M059J (cell line): ENCODE measurements at places on chromosomes 3 and 15.
A peak's percentile ranks its signal among the peaks of the same experiment; 100 is the strongest.

DNA sequence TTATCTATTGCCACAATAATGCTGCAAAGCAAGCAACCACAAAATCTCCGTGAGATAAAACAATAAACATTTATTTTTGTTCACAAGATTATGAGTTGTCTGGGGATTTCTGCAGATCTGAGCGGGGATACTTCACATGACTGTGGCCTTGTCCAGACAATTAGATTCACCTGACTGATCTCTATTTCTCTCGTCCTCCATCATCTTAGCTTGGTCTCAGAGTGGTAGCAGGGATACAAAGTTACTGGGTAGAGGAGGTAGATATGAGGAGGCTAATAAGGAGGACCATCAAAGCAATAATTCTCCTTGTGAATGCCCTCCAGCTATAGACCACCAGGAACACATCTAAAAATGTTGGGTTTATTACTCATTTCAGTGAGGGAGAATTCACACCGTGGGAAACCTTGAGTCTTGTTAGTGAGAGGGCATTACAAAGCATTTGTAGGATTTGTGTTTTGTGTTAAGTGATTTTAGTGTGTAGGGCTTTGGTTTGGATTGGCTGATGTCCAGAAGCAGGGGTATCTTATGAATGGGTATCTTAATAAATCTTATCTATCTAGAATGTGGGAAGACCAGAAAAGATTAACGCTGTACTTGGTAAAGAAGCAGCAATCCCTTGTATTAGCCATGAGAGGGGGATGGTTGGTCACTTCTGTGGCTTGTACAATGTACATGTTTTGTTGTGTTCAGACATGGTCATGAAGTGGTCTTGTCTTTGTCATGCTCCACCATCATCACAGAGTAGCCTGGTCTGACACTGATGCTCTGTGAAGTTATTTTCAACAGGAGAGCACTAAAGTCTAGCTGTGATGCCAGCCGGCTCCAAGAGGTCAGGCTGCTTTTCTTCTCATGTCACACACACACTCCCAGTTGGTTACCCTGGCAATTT lies 287.6 kb upstream of the STT3B start:
- no peak for DNase-seq

- no peak for DNase-seq
These were observed 514.5 kb downstream of the ROBO1 start for GRCh38 chr3:79253271-79253670.

- peak; percentile 63 for DNase-seq
These were observed 255.7 kb downstream of the MBNL1 start for GRCh38 chr3:152524198-152525140.

DNA sequence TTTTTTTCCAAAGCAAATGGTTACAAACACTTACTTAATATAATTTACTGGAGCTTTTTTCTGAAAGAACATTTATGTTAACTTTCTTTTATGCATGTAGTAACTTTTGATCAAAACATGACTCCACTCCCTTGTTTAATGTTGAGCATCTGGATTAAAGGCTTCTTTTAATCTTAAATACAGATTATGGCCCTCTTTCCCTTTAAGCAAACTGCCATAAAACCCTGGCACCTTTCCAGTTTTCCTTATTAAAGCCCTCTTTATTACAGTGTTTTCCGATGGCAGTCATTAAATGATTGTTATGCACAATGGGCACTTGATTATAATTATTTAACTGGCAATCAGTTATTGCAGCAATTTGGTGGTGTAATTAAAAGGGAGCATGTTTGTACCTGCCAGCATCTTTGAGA lies 167.0 kb downstream of the VGLL4 start:
- no peak for DNase-seq

DNA sequence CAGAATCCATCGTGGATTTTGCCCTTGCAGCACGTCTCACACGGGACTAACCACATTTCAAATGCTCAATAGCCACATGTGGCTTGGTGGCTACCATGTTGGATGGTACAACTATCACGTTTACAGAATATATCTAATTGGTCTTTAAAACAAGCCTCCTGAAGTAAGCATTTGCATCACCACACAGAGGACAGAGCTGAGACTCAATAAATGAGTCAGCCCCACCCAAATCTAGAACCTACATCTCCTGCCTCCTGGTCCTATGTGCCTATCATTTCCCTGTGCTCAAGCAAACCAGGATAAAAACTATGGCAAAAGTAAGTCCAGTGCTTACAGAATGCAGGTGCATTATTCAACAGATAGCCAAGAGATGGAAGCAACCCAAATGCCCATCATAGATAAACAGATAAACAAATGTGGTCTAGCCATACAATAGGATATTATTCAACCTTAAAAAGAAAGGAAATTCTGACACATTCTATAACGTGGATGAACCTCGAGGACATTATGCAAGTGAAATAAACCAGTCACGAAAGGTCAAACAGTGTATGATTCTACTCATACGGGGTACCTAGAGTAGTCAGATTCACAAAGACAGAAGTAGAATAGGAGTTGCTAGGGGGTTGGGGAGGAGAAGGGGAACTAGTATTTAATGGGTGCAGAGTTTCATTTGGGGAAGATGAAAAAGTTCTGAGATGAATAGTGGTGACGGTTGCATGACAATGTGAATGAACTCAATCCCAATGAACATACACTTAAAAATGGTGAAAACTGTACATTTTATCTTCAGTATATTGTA lies 43.9 kb downstream of the SRGAP3 start:
- no peak for DNase-seq

GRCh38 chr3:135199137-135199536 lies 404.1 kb downstream of the EPHB1 start:
- no peak for DNase-seq

GRCh38 chr15:93081399-93081798 lies 7.6 kb downstream of the RGMA start:
- DNase-seq: no peak

DNA sequence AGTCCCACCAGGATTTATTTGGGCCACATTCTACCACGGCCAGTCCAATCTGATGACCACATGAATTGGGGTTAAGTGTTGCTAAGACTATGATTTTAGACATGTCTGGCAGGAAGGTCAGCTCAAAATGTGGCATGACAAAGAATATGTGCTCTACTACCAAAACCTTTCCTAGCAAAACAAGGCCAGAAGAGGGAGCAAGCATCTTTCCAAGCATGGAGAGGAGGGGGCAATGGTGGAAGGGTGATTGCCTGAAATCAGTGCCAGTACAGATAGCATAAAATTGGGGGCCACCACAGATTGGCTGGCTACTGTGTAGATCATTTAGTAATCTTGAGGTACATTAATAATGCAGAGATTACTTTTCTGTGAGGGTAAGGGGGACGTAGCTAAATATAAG lies 43.2 kb downstream of the TMEM39A start:
- DNase-seq: no peak

DNA sequence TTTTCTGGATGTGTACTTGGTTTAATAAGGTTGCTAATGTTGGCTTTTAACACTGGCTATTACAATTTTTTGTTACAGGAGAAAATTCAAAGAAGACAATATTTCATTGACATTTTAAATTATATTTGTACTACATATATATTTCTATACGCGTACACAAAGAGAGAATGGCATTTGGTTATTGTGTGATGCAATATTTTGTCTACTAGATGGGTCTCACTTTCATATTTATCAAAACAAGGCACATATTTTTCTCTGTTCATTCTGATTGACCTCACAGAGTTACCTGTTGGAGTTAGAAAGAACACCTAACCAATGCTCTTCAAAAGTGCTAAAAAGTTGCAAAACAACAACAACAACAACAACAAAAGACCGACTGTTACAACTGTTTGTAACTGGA lies 50.2 kb upstream of the VGLL3 start:
- DNase-seq: no peak

- peak; percentile 56 for DNase-seq
These were observed 61.6 kb downstream of the OTOL1 start for GRCh38 chr3:161558236-161558635.

- no peak for DNase-seq
These were observed 95.5 kb downstream of the CCNL1 start for GRCh38 chr3:157064402-157064801.

DNA sequence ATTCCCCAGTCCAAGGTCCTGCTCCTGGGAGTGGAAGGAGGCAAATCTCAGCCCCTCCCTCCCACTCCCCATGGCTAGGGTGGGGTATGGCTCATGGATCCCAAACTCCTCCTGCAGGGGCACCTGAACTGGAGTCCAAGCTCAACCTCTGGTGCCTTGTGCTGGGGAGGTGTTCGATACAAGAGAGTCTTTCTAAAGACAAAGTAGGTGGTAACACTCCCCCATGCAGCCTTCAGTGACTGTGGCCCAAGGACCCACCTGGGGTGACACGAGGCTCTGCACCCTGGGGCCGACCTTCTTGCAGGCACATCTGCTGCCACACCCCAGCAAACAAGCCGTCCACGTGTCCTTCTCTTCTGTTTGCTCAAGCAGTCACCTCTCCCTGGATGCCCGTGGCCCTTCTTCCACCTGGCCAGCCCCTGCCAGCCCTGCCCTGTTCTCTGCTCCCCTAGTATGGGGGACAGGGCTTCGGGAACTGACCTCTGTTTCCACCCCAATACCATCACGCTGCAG lies 36.7 kb upstream of the SLC6A11 start:
- DNase-seq: no peak

DNA sequence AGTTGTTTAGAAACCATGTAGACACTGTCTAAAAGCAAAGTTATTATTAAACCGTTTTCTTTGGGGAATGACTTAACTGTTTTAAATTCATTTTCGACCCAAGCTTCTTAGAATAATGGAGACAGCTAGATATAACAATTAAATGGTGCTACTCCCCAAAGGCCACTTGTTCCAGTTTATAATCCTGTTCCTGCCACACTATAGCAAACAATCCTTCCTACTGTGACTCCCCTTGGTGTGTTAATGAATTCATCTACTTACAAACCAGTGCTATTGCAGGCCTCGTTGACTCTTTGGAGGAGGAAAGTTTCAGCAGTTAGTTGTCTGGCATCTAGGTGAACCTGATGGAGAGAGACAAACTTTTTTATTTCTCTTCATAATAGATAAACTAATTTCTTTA lies 25.2 kb upstream of the CLSTN2 start:
- DNase-seq: no peak

DNA sequence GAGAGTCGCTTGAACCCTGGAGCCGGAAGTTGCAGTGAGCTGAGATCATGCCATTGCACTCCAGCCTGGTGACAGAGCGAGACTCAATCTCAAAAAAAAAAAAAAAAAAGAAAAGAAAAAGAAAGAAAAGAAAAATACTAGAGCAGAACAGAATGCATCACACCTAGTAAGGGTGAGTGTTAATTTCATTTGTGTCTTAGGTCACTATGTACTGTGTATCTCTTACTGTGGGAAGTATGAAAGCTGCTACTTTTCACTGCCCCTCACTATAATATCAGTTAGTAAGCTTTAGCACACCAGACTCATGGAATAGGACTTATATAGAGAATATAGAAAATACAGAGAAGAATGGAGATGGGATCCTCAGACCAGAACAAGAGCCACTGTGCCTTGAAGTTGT lies 45.9 kb upstream of the RASA2 start:
- no peak for DNase-seq

GRCh38 chr3:127673191-127674100 lies 694 bp downstream of the ABTB1 start:
- peak; percentile 30 for DNase-seq

DNA sequence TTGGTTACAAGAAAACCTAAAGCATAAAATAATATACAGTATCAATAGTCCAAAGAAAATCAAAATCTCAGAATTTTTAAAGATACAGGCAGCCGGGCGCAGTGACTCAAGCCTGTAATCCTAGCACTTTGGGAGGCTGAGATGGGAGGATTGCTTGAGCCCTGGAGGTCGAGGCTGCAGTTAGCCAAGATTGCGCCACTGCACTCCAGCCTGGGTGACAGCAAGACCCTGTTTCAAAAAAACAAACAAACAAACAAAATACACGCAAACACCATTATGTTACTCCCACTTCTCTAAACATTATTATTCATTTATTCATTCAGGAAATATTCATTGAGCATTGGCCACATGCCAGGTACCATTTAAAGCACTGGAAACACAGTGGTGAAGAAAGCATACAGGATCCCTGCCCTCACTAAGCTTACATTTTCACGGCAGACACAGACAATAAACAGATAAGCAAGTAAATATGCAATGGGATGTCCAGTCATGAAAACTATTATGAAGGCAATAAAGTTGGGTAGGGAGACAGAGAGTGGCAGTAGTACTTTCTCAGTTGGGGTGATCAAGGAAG lies 6.7 kb downstream of the BCL2A1 start:
- no peak for DNase-seq
